Glutamatergic neuron (in vitro differentiated cells): ENCODE measurements at places on chromosomes 7 and 10. TPM values are rescaled to one million over a fixed set of nuclear protein-coding genes. Genes with fewer than 3 reads are reported as not detected.

Gene FAM180A
- not detected for total RNA-seq

Gene SLC18A3
- 21.5 TPM for total RNA-seq

Gene SEMA3D
- 13.6 TPM for total RNA-seq

Gene EPHA1
- 4.7 TPM for total RNA-seq

Gene OR2A1
- not detected for total RNA-seq

Gene SORBS1
- 221 TPM for total RNA-seq

Gene CRPPA
- 5.3 TPM for total RNA-seq

Gene PRSS37
- not detected for total RNA-seq

Gene NFKB2
- total RNA-seq, result 7.5 TPM

Gene SPDYE2B
- not detected for total RNA-seq

DNA sequence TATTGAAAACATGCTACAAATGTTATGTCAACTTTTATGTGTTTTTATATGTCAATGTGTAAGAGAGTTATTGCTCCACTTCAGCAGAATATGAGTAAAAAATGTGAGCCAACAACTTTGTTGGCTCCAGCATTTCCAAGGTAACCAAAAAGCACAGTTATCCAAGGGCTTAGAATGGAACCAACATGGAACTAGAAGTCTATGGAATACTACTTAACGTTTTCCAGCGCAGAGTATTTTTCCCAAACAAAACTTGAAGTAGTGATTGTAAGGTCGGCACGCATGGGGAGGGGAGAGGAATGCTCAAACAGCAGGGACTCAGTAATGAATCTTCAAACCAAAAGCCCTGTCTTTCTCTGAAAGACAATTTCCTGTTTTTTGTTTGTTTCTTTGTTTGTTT lies 45.0 kb upstream of the TSPAN13 start:
- H3K4me1 ChIP-seq, result no peaks in the 10 kb centered on the region
- H3K36me3 ChIP-seq, result no peaks in the 10 kb centered on the region
- DNase-seq, result no peak

GRCh38 chr10:104139221-104139620 lies 17.2 kb downstream of the SFR1 start:
- H3K4me3 ChIP-seq, result no peak overlapping the region
- H3K36me3 ChIP-seq, result no peaks in the 10 kb centered on the region
- no peaks in the 10 kb centered on the region for H3K4me1 ChIP-seq

GRCh38 chr7:108618056-108618455 lies 48.4 kb downstream of the DNAJB9 start:
- H3K4me3 ChIP-seq, result no peak overlapping the region
- no peak overlapping the region for H3K27ac ChIP-seq
- H3K27me3 ChIP-seq, result peaks cover 6% of the 10 kb centered on the region

- H3K4me1 ChIP-seq, result peaks cover 8% of the 10 kb centered on the region
- no peak for DNase-seq
- no peaks in the 10 kb centered on the region for H3K36me3 ChIP-seq
- H3K27me3 ChIP-seq, result no peaks in the 10 kb centered on the region
- no peak overlapping the region for H3K4me3 ChIP-seq
These were observed 13.9 kb downstream of the LMTK2 start for GRCh38 chr7:98120559-98120958.

GRCh38 chr10:43028143-43028542 lies 48.7 kb upstream of the RET start:
- no peak overlapping the region for H3K27ac ChIP-seq
- peaks cover 21% of the 10 kb centered on the region for H3K36me3 ChIP-seq
- H3K4me1 ChIP-seq, result peaks cover 24% of the 10 kb centered on the region
- no peak for DNase-seq
- peaks cover 27% of the 10 kb centered on the region for H3K27me3 ChIP-seq

DNA sequence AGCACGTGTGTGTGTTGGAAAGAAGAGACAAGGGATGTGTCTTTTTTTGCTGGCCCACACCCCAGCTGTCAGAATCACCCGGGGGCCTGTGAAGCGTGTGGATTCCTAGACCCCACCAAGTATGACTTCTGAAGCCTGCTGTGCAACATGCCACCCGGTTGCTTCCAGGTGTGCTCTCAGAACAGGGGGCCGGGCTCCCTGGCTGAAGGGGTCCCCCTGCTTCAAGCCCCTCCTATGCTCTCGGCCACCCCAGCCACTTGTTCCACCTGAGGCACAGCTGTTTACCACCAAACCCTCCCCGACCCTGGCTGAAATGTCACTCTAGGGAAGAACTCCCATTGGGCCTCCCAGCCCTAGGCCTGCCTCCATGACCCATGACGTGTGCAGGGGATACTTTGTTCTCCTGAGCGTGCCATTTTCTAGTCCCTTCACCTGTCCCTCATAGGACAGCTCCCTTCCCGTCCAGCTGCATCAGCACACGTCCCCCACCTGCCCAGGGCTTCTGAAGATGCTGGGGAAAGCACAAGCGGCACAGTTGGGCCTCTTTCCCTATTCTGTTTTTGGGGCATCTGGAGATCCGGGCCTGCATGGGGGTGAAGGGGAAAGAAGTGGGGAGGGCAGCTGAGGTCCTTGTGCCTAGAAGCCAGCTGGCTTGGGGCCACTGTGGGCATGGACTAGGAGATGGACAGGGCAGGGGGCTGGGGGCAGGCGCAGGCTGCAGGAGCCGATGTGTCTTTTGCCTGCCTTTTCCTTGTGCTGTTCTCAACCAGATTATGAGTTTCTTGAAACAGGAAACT lies 33.3 kb downstream of the CRHR2 start:
- no peak for DNase-seq
- no peak overlapping the region for H3K4me3 ChIP-seq
- peaks cover 34% of the 10 kb centered on the region for H3K4me1 ChIP-seq

- no peak for DNase-seq
- H3K27me3 ChIP-seq, result no peaks in the 10 kb centered on the region
- H3K4me3 ChIP-seq, result no peak overlapping the region
- no peaks in the 10 kb centered on the region for H3K36me3 ChIP-seq
- H3K4me1 ChIP-seq, result peaks cover 7% of the 10 kb centered on the region
- H3K27ac ChIP-seq, result peak overlapping the region; percentile 30
These were observed 19.6 kb upstream of the AGAP5 start for GRCh38 chr10:73717556-73717955.

DNA sequence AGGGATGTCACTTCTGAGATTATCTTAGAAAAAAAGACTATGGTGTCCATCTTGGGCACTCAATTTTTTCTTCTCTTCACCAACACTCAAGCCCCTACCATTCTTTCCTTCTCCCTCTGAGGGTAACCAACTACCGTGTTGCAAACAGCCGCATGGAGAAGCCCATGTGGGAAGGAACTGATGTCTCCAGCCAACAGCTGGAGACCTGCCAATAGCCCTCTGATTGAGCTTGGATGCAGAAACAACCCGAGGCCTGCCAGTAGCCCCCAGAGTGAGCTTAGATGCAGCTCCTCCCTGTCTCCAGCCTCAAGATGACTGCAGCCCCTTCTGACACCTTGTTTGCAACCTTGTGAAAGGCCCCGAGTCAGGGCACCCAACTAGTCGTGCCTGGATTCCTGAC lies 36.4 kb upstream of the CHCHD3 start:
- DNase-seq, result no peak
- peaks cover under 1% of the 10 kb centered on the region for H3K36me3 ChIP-seq
- H3K27ac ChIP-seq, result no peak overlapping the region
- no peak overlapping the region for H3K4me3 ChIP-seq
- peaks cover 15% of the 10 kb centered on the region for H3K4me1 ChIP-seq

DNA sequence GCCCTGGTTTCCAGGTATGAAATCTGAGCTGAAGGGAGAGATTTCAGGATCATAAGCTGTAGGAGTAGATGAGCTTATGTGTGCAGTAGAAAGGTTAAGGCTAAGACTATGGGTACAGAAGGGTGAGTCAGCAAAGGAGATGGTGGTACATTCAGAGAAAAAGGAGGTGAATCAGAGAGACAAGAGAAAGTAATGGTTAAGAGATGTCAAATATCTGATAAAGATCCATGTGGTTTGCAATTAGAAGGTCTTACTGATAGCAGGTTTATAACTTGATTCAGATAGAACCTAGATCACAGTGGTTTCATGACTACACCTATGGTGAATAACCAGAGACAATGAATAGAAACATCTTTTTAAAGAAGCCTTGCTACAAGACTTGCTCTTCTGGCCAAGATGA lies 4.5 kb upstream of the NPY start:
- no peak overlapping the region for H3K27ac ChIP-seq
- peaks cover under 1% of the 10 kb centered on the region for H3K4me1 ChIP-seq
- no peak for DNase-seq
- H3K27me3 ChIP-seq, result peaks cover 7% of the 10 kb centered on the region

- H3K27me3 ChIP-seq, result peaks cover 15% of the 10 kb centered on the region
- DNase-seq, result no peak
- H3K27ac ChIP-seq, result no peak overlapping the region
These were observed 14.0 kb downstream of the ADAM8 start for GRCh38 chr10:133262696-133263095.

- no peak overlapping the region for H3K4me3 ChIP-seq
- H3K27me3 ChIP-seq, result peaks cover 7% of the 10 kb centered on the region
These were observed 521.8 kb upstream of the DPP6 start for GRCh38 chr7:153530441-153530840.

DNA sequence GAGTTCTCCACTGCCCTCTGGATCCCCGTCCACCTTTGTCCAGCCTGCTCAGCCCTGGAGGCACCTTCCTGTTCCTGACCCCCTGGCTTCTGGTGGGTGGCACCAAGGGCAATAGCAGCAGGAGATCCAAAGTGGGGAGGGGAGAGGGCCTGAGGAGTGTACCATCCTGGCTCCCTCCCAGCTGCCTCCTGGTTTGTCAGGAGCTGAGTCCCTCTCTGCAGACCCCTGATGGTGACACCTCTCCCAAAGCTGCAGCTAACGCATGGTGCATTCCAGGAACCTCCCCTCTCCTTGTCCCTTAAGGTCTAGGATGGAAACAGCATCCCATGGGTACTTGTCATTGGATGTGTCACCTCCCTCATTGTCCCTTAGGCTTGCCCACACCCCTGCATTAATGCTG lies 39.6 kb downstream of the VSTM4 start:
- no peak overlapping the region for H3K4me3 ChIP-seq
- no peaks in the 10 kb centered on the region for H3K36me3 ChIP-seq
- H3K4me1 ChIP-seq, result peaks cover 10% of the 10 kb centered on the region
- H3K27me3 ChIP-seq, result no peaks in the 10 kb centered on the region

DNA sequence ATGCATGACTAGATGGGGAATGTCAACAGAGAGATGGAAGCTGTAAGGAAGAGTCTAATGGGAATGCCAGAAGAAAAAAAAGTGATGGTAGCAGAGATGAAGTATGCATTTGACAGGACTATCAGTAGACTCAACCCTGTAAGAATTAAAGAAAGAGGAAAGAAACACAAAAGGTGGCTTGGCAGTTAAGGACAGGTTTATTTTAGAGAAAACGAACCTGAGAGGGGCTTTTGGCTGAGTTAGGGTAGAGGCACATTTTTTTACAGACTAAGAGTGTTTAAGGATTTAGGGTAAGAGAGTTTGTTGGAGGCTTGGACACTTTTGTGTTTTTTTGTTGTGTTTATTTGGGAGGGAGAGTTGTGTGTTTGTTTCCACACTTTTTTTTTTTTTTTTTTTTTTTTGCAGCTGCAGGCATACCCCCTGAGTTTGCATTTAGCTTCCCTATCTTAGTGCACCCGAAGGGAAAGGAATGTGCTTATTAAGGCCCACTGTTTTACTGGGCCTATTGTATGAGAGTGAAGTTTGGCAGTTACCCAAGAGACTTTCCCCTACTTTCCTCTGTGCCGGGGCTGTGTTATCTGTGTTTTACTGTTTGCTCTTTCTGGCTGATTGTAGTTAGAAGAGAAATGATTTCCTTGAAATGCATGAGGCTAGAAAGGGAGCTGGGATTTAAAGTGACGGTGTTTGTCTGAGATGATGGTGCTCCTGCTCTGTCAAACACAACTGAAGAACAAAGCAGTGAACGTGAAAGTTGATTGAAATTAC lies 32.0 kb downstream of the NPVF start:
- H3K27me3 ChIP-seq, result peaks cover 2% of the 10 kb centered on the region
- no peak for DNase-seq
- no peak overlapping the region for H3K4me3 ChIP-seq
- H3K27ac ChIP-seq, result no peak overlapping the region
- H3K36me3 ChIP-seq, result peaks cover 24% of the 10 kb centered on the region
- H3K4me1 ChIP-seq, result no peaks in the 10 kb centered on the region

- H3K27ac ChIP-seq, result no peak overlapping the region
- H3K27me3 ChIP-seq, result peaks cover 7% of the 10 kb centered on the region
- peaks cover 5% of the 10 kb centered on the region for H3K4me1 ChIP-seq
- no peak overlapping the region for H3K4me3 ChIP-seq
- H3K36me3 ChIP-seq, result no peaks in the 10 kb centered on the region
These were observed 743 bp downstream of the ADAP1 start for GRCh38 chr7:953547-954327.

- H3K27me3 ChIP-seq, result no peaks in the 10 kb centered on the region
- H3K4me1 ChIP-seq, result no peaks in the 10 kb centered on the region
- no peak overlapping the region for H3K4me3 ChIP-seq
- no peak for DNase-seq
These were observed 3.7 kb upstream of the IFIT1B start for GRCh38 chr10:89373916-89374711.

GRCh38 chr10:12358863-12359564 lies 9.7 kb downstream of the CAMK1D start:
- peaks cover 18% of the 10 kb centered on the region for H3K4me1 ChIP-seq
- DNase-seq, result no peak
- no peaks in the 10 kb centered on the region for H3K36me3 ChIP-seq
- no peaks in the 10 kb centered on the region for H3K27me3 ChIP-seq

- peaks cover 3% of the 10 kb centered on the region for H3K27me3 ChIP-seq
- H3K4me1 ChIP-seq, result no peaks in the 10 kb centered on the region
- H3K4me3 ChIP-seq, result no peak overlapping the region
These were observed 356.4 kb upstream of the FOXK1 start for GRCh38 chr7:4325732-4326131.
